ENCODE measurements at places on chromosomes 5 and 9.
A peak's percentile ranks its signal among the peaks of the same experiment; 100 is the strongest.

DNA sequence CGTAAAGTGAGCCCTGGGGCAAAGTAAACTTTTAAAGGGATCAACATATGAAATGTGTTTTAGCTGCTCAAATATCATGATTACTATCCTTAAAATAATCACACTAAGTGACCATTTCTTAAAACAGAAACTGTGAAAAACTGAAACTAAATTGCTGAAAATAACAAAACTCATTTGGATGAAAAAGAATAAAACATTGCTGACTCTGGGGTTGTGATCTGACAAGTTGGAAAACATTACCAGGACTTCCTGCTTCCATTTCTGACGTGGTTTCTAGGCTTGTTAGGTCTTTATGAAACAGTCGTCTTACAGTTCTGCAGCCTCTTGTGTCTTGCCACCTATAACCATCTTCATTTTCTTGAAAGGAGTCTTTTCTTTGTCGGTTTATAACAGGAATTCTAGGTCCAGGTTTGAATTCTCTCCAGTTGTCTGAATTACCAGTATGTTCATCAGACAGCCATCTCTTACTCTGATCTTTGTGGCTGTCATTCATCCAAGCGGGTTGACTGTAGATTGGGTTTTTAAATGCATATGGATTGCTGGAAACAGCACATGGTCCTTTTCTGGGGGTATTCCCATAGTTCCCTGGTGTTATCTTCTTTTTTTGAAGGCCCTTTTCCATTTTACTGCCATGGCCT lies 1.7 kb downstream of the TUT7 start:
- DNase-seq: peak; percentile 24

DNA sequence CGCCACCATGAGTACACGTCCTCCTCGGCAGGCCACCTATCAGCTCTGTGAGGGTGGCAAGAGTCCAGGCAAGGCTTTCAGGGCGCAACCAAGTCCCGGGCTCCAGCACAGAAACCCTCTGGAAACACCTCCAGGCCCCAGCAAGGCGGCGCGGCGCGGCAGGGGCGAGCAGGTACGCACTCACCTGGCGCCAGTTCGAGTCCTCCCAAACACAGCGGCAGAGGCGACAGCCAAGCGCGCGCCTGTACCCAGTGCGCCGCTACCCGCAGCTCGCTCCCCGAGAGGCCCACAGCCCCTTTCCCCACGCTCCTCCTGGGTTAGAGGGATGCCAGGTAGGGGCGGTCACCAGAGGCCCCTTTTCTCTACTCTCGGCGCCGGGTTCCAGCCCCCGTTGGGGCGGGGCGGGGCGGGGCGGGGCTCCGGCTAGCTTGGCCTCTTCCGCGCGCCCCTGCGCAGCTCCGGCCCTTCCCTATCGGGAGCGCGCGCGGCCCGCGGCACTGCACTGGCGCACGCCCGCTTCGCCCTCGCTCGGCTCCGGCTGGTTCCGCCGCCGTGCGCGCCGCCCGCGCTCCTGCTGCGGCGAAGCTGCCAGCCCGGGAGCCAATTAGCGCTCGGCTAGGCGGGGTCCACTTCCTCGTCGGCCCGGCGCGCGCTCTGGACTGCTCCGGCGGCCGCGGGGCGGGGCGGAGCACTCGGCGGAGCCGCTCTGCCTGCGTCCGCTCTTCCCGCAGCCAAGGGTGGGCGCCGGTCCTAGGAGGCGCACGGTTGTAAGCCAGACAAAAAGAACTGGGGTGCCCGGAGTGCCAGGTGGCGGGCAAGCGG lies at the start of the genes NMRK1 and OSTF1:
Gene NMRK1, minus strand, starts transcription at position 332 of the 822 bp plus-strand sequence. CDS start 5,040 bp downstream, outside the sequence.
Gene OSTF1, plus strand, starts transcription at position 691 of the 822 bp plus-strand sequence. CDS start 179 bp downstream, outside the sequence.
- DNase-seq: peak; percentile 84

GRCh38 chr9:130128251-130128650 lies 44.0 kb upstream of the NCS1 start:
- peak; percentile 37 for DNase-seq

- no peak for DNase-seq
Measured at GRCh38 chr5:112119969-112120368, 299.1 kb downstream of the EPB41L4A start.

- no peak for DNase-seq
Measured at GRCh38 chr9:70413464-70413798, 1.0 kb downstream of the KLF9 start.
